Subcutaneous preadipocyte (primary cell): ENCODE measurements at places on chromosomes 2 and 18. TPM values are rescaled to one million over a fixed set of nuclear protein-coding genes. Genes with fewer than 3 reads are reported as not detected.

ZNF804A gene
- total RNA-seq, result under 0.01 and 0.98 TPM in 2 replicates

OSR1 gene
- 32.8 and 48.1 TPM in 2 replicates for total RNA-seq

UGT1A4 gene
- total RNA-seq, result not detected in 2 replicates

HTR2B gene
- total RNA-seq, result 0.59 and 2.6 TPM in 2 replicates

LYPD1 gene
- 0.59 TPM in 1 of 2 replicates, not detected in the other for total RNA-seq

CCL20 gene
- total RNA-seq, result 1.1 and 1.2 TPM in 2 replicates
